ENCODE measurements at places on chromosomes 7 and 10. TPM values are rescaled to one million over a fixed set of nuclear protein-coding genes. Genes with fewer than 3 reads are reported as not detected.

The MYO1G gene
- total RNA-seq = 502 TPM

The HYAL4 gene
- not detected for total RNA-seq

The TRIM73 gene
- 4.4 TPM for total RNA-seq

The ZNF786 gene
- 7.4 TPM for total RNA-seq

The SYT15B gene
- total RNA-seq = 0.26 TPM

The VENTX gene
- total RNA-seq = 0.12 TPM

The IFIT1 gene
- 107 TPM for total RNA-seq

DNA sequence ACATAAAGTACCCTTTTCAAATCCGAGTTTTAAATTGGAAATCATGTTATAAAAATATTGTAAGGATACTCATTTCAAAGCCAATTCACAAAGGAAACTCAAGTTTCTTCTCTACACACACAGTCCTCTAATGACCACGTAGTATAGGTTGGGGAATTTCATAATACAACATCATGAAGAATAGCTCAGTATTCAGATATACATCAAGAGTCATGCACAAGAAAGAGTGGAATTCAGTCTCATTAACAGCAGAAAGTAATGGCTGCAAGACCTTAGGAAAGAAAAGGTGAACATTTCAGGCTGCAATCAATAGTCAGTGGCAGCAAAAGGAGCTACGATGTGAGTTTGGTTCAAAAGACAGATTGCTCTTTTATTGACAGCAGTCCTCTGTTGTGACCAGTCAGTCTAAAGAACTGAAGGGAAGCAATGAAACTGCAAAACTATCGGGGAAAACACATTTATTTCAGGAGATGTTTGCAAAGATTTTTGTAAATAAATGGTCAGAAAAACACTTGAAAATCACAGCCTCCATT is 317.2 kb downstream of the IPMK start:
- DNase-seq = no peak

- no peak for DNase-seq
Observed at GRCh38 chr7:137703291-137704010, 143.3 kb downstream of the DGKI start.

GRCh38 chr10:84193846-84194423 is 402 bp upstream of the CDHR1 start:
- no peak for DNase-seq

- no peak for DNase-seq
Observed at GRCh38 chr10:60448246-60448645, 58.6 kb upstream of the ANK3 start.

DNA sequence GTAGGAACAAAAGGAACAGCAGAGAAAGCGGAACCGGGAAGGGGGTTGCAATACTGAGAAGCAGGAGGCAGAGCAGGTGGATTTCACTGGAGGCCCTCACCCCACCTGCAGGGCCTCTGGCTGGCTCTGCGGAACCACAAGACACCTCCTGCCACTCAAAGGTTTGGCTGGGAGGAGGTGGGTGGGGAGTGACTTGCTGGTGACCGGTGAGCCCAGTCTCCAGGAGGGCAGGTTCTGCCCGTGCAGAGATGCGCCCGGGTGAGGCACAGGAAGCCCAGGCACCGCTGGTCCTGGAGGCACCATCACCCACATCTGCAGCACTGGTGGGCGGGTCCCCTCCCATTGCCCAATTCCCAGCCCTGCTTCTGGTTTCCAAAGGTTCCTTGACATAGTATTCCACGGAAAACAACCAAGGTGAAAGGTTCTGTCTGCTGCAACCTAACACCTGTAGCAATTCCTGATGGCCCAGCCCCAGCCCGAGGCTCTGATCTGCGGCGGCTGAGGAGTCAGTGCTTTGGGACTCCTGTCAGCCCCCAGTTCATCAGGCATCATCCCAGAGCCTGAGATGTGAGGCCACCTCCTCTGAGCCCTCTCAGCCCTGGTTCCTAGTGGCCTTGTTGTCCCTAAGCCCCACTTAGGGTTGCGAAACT is 64.4 kb downstream of the CALML3 start:
- no peak for DNase-seq

- no peak for DNase-seq
Observed at GRCh38 chr10:100744136-100744986, 1.0 kb upstream of the PAX2 start.

DNA sequence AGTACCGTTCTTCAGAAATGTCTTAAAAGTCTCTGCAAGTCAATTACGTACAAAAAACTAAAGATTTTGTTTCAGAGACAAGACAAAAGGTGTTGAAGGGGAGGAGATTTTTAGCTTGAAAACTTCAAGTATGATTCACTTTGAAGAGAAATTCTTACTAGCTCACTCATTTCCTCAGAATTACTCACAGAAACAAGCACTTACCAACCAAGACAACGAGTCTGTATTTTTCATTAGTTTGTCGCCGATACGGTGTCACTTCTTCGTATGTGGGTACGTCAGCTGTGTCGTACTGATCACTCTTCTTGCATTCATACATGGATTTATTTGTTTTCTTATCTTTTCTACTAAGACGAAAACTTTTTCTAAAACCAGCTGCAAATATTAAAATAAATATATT is 90.6 kb upstream of the ODAD2 start:
- no peak for DNase-seq

DNA sequence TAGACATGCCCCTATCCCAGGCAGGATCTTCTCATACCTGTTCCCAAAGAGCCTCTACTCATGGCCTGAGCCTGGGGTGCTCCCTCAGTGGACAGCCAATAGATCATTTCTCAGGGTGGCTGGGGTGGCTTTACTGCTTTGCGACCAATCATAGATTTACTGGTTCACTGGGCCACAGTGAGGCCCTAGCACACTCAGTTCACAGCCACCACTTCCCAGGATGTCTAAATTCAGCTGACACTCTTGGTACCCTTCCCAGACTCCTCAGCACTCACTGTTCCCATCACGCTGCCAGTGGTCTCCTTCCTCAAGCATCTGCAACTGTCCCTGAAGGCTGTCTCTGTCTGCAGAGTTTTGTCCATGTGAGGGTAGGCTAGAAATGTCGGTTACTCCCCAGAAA is 50.6 kb downstream of the ARHGAP22 start:
- peak; percentile 28 for DNase-seq

DNA sequence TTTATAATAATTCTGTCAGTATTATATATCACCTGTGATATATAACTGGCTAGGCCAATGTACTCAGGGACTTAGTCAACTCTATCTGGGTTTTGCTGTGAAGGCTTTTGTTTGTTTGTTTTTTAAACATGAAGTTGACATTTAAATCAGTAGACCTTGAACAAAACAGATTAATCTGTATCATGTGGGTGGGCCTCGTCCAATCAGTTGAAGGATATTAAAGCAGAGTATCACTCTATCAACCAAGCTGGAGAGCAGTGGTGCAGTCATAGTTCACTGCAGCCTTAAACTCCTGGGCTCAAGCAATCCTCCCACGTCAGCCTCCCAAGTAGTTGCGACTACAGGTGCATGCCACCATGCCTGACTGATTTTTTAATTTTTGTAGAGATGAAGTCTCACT is 870.2 kb downstream of the TYW1 start:
- DNase-seq = no peak

DNA sequence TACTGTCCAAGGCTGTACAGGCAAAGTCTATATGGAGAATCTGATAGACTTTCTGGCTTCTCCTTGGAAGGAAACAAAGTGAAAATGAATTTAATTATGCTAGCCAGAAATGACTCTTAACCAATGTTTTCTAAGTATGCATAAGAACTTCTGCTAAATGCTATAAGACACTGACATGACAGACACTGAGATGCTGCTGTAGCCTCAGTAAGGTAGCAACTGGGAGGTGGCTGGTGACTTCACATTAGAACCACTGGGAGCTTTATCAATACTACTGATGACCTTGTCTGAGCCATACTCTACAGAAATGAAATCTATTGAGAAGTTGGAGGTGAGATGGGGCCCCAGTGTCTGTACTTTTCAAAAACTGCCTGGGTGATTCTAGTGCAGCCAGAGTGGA is 188.6 kb downstream of the ZNF365 start:
- no peak for DNase-seq

- peak; percentile 46 for DNase-seq
Observed at GRCh38 chr10:16586358-16587138, 64.9 kb upstream of the C1QL3 start.

DNA sequence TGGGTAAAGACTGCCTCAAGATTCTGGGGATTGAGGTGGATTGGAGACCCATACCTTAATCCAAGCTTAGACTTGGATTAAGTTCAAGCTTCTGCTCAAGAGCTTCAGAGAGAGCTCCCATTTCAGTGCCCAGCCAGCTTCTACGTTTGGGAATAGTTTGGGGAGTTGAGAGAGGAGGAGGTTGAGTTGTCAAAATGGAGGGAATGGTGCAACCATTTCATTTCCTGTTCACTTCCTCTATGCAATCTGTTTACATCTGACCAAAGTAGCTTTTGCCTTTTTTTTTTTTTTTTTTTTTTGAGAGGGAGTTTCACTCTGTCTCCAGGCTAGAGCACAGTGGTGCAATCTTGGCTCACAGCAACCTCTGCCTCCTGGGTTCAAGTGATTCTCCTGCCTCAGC is 65.8 kb downstream of the ENTPD1 start:
- DNase-seq = no peak

All from activated CD8-positive, alpha-beta memory T cell treated with anti-CD3 and anti-CD28 coated beads, Interleukin-2, amount 10 ng/mL, durations not matched to agents 7 days and 5 days (primary cell).